ENCODE measurements at places on chromosomes 6 and 20.

DNA sequence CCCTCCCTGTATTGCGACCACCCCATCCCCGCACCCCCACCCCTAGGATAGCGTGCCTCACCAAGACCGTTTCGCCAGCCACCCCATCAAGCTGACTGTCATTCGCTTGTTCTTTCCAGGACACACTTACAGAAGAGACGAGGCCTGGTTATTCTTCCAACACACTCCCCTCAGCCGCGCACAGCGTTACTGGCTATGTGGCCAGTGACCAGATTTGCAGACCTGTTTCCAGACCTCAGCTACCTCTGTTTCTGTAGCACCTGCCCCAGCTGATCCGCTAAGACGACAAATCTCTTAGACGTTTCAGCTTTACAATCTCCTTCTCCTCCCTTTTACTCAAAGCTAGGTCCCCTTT, 26.1 kb downstream of the HLA-F start:
- no peak for DNase-seq

- no peak for DNase-seq
Measured at GRCh38 chr6:344816-345340, 46.7 kb upstream of the IRF4 start.

DNA sequence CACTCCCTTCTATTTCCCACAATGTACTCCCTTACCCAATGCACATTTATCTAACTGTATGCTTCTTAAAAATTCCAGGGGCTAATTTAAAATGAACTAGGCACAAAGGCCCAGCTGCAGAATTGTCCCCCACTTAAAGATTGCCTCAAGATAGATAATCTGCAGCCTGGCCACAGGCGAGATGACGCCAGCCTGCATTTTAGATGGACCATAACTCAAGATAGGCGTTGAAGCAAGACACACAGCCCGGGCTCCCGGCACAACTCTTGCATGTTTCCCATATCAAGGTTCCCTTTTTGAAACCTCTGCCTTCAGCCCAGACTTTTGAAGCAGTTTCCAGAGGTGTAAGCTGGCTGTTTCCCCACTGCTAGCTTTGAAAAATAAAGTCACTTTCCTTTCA, 3.2 kb upstream of the REPS1 start:
- no peak for DNase-seq

DNA sequence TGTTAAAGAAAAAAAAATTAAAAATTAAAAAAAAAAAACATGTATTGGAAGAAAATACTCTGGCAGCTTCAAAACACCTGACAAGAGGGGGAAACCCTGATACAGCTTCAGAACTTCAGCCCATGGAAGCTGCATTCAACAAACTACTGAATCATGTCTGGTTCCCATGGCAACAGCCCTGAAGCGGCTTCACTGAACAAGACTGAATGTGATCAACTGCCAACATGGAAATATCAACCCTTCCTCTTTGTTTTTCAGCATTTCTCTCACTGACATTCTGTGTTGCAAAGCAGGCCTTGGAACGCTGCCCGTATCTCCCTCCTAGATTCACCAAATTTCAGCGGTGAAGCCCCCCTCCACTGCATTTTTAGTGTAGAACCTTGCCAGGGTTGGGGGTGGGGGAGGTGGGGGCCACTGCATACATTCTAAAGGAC, 91.3 kb upstream of the SHLD1 start:
- DNase-seq = peak; percentile 66

GRCh38 chr20:62359043-62359490, 8.0 kb downstream of the LAMA5 start:
- DNase-seq = no peak

- DNase-seq = no peak
Measured at GRCh38 chr6:20732896-20733295, 198.6 kb downstream of the CDKAL1 start.

DNA sequence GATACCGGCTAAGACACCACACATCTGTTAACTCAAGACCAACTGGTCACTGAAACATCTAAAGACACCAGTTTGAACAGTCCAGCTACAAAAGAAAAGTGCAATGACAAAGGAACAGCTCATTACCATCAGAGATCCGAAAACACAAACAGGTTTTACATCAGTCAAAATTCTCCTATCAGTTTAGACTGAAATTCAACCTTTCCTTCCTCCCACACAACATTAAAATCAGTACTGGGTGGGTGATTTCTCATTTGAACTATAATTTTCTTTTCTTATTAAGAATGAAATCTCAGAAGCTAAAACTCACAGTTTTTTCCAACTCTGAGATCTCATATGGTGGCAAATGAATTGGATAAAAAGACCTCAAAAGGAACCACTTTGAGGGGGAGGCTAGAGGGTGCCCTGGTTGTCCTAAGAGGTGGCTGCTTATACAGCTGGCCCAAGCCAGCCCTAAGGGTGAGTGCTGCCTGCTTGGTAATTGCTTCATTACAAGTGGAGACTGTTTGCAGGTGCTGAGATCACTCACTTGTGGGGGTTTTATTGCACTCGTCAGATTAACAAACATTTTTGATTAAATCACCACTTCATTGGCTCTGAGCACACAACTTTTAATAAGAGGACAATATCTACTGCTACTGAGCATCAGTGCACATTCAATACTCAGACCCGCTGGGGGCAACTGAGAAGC, 4.3 kb downstream of the CCDC167 start:
- DNase-seq = peak; percentile 60

DNA sequence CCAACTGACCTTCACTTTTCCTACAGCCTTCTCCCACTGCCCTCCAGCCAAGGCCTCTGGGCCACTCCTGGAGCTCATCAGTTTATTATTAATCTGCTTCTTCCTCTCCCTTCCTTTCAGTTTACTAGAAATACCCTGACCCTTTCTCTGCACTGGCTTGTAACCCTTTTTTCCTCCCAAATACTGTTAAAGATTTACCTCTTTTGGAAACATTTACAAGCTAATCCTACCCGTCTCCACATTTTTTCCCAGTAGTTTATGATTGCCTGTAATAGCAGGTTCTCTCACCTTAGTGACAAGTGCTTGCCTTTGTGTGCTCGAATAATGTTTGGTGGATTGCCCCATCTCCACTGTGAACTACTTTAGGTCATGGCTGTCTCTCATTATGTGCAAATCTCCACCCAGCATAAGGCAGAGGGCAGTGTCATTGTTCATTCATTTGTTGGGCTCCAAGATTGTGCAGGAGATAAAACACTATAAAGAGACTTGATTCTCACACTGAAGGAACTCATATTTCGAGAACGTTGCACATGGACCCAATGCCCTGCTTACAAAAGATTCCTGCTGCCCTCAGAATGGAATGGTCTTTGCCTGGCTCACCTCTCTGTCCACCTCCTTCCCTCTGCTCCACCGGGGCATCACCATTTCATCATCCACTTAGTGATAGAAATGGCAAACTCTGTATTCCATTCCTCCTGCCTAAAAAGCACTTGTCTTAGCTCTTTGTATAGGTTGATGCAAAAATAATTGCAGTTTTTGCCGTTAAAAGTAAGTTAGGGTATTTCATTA, 491.1 kb downstream of the UTRN start:
- no peak for DNase-seq

DNA sequence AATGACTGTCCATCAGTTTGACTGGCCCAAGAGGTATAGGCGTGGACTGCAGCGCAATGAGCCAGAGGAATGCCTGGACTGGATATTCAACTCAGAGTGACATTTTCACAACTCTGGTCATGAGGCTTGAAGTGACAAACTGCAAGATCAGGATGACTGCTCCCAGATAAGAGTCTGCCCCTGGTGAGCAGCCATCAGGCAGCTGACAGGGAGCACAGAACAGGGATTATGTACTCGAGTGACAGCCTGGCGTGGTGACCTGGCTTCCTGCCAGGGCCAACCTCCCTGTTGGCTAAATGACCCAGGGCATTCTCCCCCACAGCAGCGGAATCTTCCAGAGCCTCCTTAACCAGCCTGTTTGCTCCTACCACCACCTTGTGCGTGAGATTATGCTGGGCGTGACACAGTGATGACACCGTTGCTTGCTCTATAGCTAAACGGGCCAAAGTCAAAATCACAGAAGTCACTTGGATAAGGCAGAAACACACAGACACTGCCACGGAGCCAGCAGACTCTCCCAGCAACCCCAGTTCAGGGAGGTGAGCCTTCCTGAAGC, 209.1 kb upstream of the JARID2 start:
- DNase-seq = no peak

DNA sequence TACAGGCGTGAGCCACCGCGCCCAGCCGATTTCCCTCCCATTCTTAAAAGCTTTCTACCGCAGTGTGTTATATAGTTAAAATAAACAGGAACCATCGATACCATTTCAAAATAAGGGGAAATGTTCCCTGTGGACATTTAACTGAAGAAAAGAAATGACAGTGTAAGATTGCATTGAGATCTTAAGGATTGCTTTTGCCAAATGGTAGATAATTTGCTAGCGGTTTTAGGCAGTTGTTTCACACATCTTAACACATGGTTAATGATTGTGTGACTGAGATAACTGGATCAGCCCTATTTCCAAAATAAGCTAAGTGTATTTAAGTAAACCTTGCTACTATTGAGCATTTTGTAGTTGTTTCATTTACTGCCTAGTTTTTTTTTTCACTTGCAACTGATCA, 15.6 kb downstream of the STX16 start:
- DNase-seq = no peak

DNA sequence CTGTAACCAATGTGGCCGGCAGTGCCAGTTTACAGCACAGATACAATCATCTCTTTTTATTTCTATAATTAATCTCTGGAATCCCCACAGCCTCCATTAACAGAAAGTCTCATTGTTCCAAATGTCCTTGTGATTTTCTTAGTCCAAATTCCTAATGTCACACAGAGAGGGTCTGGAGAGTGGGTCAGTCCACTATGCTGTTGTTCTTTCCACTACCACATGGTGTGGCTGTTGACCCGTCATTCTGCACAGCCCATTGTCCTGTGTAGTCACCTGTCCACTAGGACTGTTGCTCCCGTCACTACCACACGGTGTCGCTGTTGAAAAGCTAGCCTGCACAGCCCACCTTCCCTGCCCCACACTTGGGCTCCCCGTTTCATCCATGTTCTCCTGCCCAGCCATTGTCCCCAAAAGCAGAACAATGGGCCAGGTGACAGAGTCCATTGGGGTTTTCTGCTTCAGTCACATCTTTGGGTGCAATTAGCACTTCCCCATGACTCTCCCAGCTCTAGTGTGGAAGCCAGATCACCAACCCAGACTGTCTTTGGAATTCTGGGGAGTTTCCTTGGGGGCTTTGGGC, 8.6 kb upstream of the LBP start:
- no peak for DNase-seq

DNA sequence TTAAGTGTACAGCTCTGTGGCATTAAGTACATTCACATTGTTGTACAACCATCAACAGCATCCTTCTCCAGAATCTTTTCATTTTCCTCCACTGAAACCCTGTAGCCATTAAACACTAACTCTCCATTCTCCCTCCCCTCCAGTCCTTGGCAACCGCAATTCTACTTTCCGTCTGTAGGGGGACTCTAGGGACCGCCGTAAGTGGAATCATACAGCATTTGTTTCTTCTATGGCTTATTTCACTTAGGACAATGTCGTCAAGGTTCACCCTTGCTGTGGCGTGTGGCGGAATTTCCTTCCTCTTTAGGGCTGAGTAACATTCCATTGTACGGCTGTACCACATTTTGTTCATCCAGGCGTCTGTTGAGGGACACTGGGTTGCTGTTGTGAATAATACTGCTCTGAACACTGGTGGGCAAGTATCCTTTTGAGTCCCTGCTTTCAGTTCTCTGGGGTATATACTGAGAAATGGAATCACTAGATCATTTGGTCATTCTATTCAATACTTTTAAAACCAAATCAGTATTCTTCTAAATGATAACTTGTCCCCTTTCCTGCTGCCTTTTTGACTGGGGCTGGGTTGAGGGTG, 50.7 kb downstream of the PPP1R3G start:
- DNase-seq = no peak

DNA sequence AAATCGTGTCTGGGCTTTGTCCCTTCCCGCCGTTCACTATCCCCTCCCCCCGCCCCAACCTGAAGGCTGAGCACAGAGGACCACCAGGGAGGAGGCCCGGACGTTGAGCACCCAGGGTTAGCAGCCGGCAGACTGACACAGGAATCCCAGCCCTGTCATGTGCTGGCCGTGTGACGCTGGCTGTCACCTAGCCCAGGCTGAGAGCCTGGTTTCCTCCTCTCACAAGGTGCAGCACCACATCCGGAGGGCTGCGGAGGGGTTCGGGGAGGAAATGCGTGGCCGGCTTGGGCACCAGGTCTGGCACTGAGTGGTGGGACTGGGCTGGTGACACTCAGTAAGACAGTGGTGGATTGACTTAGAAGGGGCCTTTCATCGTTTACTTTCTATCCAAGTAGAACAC, 4.6 kb upstream of the LSM14B start:
- no peak for DNase-seq

- DNase-seq = no peak
Measured at GRCh38 chr6:70675822-70676221, 8.1 kb downstream of the SMAP1 start.

DNA sequence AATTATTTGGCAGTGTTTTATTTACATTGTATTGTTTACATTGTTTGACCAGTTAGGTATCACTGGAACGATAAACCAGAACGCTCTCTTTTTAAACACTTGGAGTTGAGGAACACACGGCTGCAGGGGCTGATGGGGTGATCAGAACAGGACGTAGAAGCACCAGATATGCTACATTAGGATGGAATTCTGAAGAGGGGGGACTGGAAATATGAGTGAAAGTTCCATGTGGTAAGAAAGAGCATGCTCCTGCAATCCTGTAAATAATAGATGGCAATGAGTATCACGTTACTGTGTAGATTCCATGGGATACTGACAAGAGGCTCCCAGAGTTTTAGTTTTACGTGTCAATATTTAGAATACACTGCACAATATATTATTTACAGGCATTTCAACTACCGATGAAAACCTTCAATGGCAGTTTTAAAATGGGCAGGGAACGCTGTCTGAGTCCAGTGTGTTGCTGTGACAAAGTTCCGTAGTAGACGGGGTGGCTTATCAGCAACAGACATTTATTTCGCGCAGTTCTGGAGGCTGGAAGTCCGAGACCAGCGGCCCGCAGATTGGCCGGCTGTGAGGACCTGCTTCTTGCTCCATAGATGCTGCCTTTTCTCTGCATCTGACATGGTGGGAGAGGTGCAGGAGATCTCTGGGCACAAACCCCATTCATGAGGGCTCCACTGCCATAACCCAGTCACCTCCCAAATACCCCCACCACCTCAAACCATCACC, 43.1 kb downstream of the SYNJ2 start:
- no peak for DNase-seq

DNA sequence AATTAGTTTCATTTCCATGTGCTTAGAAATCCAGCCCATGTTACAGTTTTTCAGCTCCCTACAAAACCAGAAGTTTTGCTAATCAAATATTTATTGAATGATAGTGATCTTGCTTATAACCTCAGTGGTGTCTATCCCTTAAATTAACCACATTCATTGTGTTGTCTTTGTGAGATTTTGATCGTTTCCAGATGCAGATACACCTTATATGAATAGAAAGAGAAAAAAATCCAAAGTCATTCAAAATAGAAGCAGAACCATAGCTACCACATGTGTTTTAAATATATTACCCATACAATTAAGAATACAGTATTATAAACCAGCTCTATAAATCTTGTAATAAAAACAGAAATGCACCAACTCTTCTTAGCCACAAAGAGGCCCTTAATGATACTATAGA, 60.6 kb upstream of the RREB1 start:
- DNase-seq = no peak

- no peak for DNase-seq
Measured at GRCh38 chr6:105588123-105588710, 185.3 kb upstream of the PREP start.
